ENCODE measurements at places on chromosomes 12 and 14.

DNA sequence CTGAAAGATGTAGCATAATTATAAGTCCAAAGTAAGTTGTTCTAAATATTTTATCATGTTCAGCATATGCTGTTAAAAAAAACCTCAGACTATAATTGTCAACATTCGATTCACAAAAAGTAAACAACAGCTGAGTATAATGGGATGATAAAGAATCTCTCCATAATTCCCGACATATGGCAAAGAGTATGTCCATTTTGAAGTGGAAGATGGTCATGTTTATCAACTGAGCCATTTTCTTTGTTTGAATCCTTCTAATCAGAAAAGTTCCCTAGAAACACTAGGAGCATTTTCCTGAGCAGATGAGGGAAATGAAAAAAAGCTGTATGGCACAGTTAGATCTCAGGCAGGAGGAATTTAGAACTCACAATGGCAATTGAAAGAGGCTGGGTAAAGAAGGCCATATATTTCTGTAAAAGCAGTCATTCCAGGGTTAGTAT is 192.1 kb upstream of the AMIGO2 start:
- DNase-seq: no peak

- no peak for DNase-seq
These were observed 1.7 kb downstream of the PRICKLE1 start for GRCh38 chr12:42587601-42588523.

GRCh38 chr14:88911809-88912208 is 87.4 kb downstream of the TTC8 start:
- no peak for DNase-seq

DNA sequence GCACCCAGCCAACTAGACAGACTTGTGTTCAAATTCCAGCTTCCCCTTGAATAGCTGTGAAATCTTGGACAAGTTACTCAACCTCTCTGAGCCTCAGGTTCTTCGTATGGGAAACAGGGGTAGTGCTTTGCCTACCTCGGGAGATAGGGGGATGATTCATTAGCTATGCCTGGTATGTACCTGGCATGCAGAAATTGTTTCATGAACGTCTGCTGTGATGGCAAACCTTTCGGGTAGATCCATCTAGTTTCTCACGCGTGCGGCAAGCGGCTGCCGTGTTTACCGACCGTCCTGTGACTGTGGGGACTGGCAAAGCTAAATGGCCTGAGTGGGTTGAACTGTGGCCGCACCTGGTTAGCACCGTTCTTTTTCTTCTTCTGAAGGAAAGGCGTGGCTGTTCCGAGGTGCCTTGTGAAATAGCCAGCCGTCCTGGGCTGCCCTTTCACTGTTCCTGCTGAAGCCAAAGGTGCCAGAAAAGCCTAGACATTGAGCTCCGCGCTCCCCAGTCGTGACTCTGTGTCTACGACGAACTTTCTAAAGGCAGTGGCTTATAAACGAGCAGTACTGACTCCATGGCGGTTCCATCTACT is 40.6 kb upstream of the MED13L start:
- DNase-seq: no peak

DNA sequence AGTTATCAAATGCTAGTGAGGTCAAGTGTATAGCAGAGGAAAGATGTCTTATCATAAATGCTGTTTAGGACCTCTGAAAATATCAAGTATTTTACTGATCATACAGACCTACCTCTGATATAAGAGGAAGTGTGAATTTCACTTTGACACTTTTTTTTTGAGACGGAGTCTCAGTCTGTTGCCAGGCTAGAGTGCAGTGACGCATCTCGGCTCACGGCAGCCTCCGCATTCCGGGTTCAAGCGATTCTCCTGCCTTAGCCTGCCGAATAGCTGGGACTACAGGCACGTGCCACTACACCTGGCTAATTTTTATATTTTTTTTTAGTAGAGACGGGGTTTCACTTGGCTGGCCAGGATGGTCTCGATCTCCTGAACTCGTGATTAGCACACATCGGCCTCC is 55.1 kb upstream of the PIK3C2G start:
- DNase-seq: no peak

- no peak for DNase-seq
These were observed 18.0 kb downstream of the ZFYVE21 start for GRCh38 chr14:103733651-103734050.

GRCh38 chr12:81835783-81836182 is 76.6 kb upstream of the PPFIA2 start:
- no peak for DNase-seq

DNA sequence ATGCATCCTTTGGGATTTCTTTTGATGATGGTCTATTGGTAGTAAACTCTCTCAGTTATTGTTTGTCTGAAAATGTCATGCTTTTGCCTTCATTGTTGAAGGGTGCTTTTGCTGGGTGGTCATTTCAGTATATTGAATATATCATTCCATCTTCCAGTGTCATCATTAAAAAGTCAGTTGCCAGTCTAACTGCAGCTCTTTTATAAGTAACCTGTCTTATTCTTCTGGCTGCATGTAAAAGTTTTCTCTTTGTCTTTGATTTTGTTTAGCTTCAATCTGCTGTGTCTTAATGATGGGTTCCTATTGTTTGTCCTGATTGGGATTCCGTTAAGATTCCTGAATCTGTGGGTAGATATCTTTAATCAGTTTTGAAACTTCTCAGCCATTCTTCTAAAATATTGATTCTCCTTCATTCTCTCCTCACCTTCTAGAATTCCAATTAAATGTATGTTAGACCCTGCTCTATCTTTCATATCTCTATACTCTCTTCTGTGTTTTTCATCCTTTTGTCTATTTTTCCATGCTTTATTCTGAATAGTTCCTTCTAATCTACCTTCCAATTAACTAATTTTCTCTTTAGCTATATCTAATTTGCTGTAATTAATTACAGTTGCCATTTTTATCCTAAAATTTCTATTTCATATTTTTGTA is 6.4 kb downstream of the OAS1 start:
- DNase-seq: no peak

GRCh38 chr14:72744416-72745120 is 149.3 kb downstream of the DPF3 start:
- no peak for DNase-seq

- no peak for DNase-seq
These were observed 267.7 kb upstream of the G2E3 start for GRCh38 chr14:30291216-30291615.

GRCh38 chr14:46451800-46452199 is 199.8 kb downstream of the RPL10L start:
- DNase-seq: no peak

DNA sequence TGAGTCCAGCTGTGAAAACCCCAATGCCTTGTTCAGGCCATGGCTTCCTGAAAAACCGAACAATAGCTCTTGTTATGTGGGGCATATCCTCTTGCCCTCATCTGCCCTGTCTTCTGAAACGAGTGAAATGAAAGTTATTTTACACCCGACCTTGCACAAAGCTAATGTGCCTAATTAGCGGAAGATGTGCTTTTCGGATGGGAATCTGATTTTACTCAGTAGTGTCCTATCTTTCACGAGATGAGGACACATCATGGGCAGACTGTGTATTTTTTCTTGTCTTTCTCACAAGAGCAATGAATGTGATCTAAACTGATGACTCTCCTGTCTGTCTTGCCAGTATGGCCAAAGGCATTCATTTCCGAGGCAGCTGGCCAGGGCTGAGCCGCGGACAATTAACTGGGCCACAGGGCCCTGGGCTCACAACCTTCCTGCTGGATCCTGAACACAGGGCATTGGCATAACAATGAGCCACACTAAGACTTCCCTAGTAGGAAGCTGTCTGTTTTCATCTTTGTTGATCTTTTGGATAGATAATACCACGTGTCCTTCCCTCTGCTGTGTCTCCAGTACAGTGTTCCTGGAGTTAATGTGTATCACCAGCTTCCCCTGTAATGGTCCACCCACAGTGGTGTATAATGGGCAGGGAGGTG is 86.0 kb upstream of the HIF1A start:
- no peak for DNase-seq

GRCh38 chr14:73250781-73251500 is 13.6 kb downstream of the PAPLN start:
- no peak for DNase-seq

DNA sequence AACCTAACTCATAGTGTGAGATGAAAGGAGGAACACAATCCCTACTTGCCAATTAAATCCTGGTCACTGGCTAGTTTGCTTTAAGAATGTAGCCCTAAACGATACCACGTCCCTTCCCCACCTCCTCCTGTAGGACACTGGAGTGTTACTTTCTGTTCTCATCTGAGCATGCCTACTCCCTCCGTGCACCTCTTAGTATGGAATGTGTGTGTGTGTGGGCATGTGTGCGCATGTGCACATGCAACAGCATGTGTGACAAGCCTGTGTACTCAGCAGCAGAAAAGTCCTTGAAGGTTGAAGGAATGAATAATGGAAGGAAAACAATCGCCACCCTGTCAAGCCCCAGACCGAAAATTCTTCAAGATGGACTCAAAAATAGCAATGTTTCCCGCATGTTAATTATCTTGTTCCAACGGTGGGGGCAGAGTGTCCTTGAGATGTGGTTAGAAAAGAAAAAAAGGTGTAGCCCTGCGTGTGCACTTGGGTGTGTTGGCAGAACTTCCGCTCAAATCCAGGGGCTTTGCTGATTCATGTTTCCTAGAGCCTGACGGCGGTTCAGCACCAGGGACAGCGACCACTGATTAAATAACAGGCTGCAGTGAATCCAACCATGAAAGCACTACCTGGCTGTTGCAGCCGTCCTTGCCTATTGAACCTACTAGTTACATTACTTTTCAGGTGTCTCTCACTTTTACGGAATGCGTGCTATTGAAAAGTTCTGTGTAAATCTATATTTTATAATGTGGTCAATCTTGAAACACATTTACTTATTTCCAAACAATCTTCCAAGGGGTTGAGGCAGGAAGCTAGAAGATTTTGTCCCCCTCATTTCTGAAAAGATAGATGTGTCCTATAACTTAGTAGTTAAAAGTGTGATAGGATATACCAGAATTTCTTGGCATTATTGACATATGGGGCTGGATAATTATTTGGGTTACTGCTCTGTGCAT is 79.8 kb downstream of the SRRM4 start:
- no peak for DNase-seq

All from AG04450 (cell line).